ENCODE measurements at places on chromosomes 2 and 18.

DNA sequence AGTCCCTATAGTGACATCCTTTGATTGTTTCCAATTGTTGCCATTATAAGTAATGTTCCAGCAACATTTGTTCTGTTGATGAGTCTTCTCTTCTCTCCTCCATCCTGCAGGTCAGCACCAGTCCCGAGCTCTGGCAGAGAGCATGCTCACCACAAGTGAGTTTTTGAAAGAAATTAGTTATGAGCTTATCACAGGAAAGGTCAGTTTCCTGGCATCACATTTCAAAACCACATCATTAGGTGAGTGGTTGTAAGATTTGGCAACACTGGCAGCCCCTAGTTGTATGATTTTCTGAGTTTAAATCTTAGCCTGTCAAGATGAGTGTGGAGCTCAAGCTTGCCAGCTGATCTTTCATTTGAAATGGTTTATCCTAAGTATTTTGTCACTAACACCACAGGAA, 149.6 kb downstream of the ESCO1 start:
- DNase-seq = no peak

GRCh38 chr18:24014062-24014985, at the start of gene TTC39C:
TTC39C (plus strand) TSS chr18:24014754; CDS start chr18:24014872, 118 bp downstream.
- DNase-seq = peak; percentile 73

DNA sequence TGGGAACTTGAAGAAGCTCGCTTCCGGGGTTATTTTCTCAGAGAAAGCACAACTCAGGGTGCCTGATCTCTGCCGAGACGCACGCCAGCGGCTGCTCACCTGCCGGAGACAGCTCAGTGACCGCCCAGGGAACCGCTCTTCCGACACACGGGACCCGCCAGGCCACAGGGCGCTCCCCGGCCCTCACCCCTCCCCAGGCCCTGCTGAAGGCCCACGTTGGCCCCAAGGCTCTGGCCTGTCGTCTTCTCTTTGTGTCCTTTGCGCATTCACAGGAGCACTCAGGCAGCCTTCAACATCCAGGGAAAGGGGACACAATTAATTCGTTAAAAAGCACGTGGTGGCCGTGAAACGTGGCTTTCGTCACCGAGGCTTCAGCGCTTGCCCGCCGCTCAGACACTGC, 276.3 kb upstream of the SALL3 start:
- DNase-seq = no peak

- DNase-seq = peak; percentile 26
These were observed 58.9 kb upstream of the THUMPD2 start for GRCh38 chr2:39837856-39838453.

DNA sequence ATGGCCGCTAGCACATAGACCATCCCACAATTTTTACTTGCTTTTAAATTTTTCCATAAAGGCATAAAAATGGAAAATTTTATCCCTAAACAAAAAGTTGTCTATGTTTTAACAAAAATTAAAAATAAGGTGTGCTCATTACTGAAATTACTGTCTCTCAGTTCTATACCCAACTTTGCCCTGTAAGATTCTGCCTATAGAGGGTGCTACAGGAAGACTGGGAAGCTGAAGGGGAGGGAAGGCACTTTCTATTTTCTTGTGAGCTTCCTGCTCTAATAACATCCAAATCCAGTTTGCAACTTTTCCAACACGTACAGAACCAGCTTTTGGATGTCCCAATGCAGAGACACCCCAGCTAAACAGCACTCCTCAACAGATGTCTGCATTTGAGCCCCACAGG, 666.9 kb downstream of the PLCL1 start:
- DNase-seq = no peak

DNA sequence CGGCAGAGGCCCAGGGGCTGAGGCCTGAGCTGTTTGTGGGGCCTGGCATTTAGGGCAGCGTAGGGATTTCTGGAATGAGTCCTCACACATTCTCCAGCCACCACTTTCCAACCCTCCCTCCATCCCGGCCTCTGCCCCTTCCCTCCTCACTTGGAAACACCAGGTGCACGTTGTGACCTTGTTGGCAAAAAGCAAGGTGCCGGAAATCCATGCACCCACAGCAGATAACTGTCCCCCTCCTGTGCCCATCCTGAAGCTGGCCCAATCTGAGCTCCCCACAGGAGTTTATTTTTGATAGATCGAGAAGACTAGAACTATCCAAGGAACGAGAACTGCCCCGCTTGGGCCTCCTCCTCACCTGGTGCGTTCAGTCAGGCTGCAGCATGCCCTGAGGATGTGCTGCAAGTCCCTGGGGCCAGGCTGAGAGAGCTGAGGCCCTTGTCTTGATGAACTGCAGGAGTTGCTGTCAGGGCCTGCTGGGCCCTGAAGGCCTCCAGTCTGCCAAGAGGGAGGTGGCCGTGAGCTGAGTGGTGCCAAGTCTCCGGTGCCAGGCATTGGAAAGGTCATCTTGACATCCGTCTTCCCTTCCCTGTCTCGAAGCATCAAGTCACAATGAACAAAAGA, 55.8 kb downstream of the CTIF start:
- DNase-seq = no peak

DNA sequence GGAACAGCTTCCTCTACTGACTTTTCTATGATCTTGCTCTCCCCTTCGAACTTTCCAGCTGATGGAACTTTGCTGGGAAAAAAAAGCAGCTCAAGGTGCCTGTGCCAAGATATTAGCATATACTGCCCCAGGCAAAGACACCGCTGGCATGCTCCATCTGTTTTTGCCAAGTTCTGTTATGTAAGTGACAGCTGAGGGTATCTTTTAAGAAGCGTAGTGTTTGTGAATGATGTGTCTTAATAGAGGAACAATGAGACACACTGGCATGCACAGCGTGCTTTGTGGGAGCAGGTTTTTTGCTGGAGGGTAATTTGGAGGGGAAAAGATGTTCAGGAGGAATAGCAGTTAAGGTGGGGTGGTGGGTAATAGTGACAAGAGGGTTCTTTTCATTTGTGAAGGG, 47.8 kb downstream of the SLC4A3 start:
- no peak for DNase-seq

Data from nephron progenitor cell (in vitro differentiated cells).